SK-N-SH (cell line): ENCODE measurements at places on chromosomes 1 and 21. TPM values are rescaled to one million over a fixed set of nuclear protein-coding genes. Genes with fewer than 3 reads are reported as not detected.

- DNase-seq, result no peak
These were observed 841.5 kb downstream of the KCNT2 start for GRCh38 chr1:195766709-195767108.

GRCh38 chr21:34582506-34583150 lies 32.3 kb downstream of the RCAN1 start:
- peak; percentile 17 for DNase-seq

DNA sequence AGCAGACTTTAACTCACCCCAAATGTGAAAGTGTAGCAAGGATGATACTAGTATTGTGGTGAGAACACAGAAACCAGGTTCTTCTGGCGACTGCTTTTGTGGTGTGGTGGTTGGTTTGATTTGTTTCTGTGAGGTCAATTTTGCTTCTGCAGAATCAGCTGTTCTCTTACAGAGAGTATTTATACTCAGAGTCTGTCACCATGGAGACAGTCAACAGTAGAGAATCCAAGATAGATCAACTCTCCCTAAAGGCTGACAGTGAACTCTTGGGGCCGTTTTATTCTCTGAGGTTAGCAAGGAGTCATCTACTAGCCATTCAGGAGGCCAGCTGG lies at the start of gene CFAP107:
Gene CFAP107 (plus strand): TSS at position 209 of the 332 bp plus-strand sequence. CDS start 231 bp downstream, outside the sequence.
- DNase-seq, result no peak

GRCh38 chr1:89966656-89967055 lies 28.3 kb upstream of the ZNF326 start:
- no peak for DNase-seq

GRCh38 chr1:28580722-28581530 lies 11.1 kb upstream of the RAB42 start:
- peak; percentile 73 for DNase-seq

DNA sequence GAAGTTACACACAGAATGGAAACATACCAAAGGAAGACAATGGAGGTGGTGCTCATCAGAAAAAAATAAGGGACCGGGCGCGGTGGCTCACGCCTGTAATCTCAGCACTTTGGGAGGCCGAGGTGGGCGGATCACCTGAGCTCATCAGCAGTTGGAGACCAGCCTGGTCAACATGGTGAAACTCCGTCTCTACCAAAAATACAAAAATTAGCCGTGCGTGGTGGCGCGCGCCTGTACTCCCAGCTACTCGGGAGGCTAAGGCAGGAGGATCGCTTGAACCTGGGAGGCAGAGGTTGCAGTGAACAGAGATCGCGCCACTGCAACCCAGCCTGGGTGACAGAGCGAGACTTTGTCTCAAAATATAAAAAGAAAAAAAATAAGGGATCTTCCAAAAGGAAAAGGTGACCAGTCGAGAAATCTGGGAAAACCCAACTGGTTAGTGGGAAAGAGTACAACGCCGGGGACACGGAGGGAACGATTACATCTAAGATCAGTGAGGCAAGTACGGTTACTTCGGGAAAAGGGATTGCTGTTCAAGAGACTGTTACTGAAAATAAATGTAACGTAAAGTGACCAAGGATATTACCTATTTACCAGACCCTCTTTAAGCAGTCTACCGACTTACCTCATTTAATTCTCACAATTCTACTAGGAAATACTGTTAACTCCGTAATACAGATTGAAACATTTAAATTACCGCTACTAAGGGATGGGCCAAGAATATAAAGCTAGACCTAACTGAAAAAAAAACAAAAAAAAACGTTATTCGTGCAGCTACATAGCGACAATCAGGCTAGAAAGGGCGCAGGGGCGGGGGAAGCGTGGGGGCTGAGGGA lies 822 bp downstream of the CCT3 start:
- DNase-seq, result no peak

GRCh38 chr1:62435231-62436038 lies 1.4 kb upstream of the USP1 start:
- DNase-seq, result no peak

- DNase-seq, result no peak
These were observed 63.4 kb downstream of the PSMG1 start for GRCh38 chr21:39119891-39120290.

DNA sequence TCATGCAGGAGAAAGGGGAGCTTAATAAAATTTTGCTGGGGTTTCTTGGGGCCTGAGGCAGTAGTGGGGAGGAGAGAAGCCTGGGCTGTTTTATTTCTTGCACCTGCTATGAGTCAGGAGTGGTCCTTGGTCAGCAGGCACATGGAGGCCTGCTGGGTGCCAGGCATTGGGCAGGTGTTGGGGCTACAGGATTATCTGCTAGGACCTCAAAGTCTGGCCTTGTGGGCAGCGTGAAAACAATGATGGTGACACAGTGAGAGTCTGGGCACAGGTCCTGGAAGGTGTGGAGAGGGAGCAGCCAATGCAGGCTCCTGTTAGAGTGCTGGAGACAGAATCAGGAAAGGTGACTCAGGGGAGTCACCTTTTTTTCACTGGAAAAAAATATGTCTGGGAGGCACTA lies 17.2 kb downstream of the ROR1 start:
- no peak for DNase-seq

- no peak for DNase-seq
These were observed 649.6 kb upstream of the PTBP2 start for GRCh38 chr1:96072021-96072420.

Gene MYCL
- polyA plus RNA-seq, result 0.48 and 0.57 TPM in 2 replicates

Gene SHE
- polyA plus RNA-seq, result not detected in 2 replicates

Gene SLC35F3
- polyA plus RNA-seq, result 0.87 and 1.5 TPM in 2 replicates

Gene FCAMR
- not detected in 2 replicates for polyA plus RNA-seq

Gene SEMA4A
- polyA plus RNA-seq, result 1.3 and 2.3 TPM in 2 replicates

Gene LBR
- polyA plus RNA-seq, result 10.6 and 11.7 TPM in 2 replicates
